ENCODE measurements at places on chromosomes 12 and 14.

DNA sequence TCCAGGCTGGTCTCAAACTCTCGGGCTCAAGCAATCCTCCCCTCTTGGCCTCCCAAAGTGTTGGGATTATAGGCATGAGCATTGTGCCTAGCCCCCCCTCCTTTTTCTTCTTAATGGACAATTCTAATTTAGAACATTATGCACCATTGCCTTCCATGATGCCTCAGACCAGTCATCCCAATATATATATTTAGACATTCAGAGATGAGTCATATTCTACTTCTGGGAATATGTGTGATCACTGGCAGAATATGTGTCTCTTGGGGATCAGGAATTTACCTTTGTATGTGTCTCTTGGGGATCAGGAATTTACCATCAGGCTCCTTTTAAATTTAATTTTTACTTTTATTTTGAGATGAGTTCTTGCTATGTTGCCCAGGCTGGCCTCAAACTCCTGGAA, 7.5 kb upstream of the CCDC177 start:
- DNase-seq, result no peak

GRCh38 chr12:88575361-88575970, 4.8 kb downstream of the KITLG start:
- no peak for DNase-seq

- no peak for DNase-seq
These were observed 537 bp downstream of the NFE2 start for GRCh38 chr12:54300225-54300731.

GRCh38 chr12:56150563-56150962, 1.8 kb upstream of the MYL6B start:
- no peak for DNase-seq

- DNase-seq, result no peak
These were observed 47.3 kb upstream of the NCOR2 start for GRCh38 chr12:124614512-124615292.

GRCh38 chr14:64387232-64387781, 846 bp upstream of the MTHFD1 start:
- no peak for DNase-seq

GRCh38 chr14:20623798-20624197, 17.7 kb downstream of the OR6S1 start:
- no peak for DNase-seq

DNA sequence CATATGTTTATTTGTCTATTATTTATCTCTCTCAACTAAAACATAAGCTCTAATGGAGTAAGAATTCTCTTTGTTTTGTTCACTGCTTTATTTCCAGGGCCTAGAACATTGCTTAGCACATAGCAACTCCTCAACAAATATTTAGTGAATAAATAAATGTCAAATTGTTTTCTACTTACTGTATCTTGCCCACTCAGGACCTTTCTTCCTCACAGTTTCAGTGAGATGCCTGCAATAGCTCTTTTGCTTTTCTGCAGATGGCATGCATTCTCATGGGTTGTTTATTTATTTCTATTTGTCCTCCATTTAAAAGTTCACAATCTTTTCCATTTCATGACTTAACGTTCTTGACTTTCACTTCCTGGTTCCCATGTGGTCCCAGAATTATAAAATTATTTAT, 94.9 kb upstream of the TTC7B start:
- no peak for DNase-seq

GRCh38 chr14:85528897-85529631, 880 bp upstream of the FLRT2 start:
- DNase-seq, result no peak

DNA sequence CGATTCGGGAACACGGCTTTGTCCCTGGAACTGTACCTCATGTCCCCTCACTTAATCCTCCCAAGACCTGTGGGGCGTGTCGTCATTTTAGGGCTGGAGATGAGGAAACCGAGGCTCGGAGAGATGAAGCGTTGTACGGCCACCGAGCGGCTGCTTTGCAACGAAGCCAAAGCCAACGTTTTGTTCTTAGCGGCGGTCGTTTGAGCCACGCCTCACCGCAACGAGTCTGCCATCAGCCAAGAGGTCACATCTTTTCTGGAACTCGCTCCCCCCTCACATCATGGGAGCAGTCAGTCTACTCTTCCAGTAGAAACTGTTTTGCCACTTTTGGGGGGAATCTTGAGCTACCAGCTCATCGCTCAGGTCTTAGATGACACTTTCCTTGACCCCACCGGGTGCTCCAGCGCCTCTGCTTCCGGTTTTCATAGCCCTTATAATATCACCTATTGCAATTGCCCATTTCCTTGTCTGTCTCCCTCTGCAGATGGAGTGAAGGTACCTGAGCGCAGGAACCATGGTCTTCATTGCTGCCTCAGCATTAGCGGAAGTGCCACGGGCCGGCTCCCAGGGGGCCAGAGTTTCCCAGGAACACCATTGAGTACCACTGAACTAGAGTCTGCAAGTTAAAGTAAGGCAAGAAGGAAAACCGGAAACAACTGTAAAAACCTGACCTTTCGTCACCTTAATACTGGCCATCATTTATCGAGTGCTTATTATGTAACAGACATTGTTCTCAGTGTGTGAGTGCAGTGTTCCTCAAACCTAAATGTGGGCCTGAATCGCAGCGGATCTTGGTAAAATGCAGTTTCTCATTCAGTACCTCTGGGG, 19.6 kb downstream of the NINJ2 start:
- no peak for DNase-seq

GRCh38 chr14:65465584-65465983, 53.1 kb downstream of the FUT8 start:
- DNase-seq, result no peak

DNA sequence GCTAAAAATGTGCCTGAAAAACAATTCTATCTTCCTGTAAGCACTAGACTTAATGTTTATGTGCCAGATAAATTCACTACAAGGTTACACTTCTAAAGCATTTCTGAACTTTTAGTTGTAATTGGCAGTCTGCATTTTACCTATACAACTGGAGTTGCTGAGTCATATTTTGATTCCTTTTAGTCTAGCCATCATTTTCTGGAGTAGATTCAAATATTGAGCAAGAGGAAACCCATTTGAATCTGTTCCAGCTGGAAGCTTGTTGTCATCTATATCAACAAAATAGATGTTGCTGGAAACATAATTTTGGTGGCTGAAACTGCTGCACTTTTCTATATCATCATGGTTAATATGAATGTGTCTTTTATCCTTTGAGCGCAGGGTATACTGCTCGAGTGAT, 122.2 kb upstream of the CCDC175 start:
- DNase-seq, result no peak

DNA sequence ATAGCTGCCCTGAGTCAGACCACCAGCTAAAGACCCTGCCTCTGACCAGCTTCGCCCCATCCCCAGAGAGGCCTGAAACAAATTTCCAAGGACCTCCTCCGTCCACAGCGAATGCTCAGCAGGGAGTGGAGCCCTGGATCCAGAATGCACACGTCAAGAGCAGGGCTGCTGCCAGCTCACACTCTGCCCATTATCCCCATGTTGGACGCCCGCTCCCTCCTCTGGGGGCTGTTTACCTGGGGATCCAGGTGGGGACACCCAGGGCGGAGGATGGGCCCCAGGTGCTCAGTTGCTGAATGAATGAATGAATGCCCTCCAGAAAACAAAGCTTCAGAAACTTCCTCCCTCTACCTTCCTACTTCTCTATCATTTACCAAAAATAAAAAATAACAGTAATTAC, 18.1 kb downstream of the BCL11B start:
- no peak for DNase-seq

DNA sequence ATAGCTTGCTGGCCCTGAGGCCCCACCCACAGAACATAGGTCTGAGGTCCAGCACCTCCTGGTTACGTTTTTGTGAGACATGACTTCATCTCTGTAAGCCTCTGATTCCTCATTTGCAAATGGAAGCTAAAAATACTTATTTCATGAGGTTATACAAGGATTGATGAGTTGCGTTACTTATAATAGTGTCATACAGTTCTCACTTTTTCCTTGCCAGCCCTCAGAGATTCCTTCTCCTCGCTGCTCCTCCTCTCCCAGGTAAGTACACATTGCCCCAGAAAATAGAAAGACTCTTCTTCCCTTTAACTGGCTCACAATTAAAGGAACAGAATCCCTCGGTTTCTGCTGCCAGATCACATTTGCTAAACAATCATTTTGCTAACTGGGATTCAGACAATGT, 739.2 kb downstream of the VRK1 start:
- DNase-seq, result no peak

DNA sequence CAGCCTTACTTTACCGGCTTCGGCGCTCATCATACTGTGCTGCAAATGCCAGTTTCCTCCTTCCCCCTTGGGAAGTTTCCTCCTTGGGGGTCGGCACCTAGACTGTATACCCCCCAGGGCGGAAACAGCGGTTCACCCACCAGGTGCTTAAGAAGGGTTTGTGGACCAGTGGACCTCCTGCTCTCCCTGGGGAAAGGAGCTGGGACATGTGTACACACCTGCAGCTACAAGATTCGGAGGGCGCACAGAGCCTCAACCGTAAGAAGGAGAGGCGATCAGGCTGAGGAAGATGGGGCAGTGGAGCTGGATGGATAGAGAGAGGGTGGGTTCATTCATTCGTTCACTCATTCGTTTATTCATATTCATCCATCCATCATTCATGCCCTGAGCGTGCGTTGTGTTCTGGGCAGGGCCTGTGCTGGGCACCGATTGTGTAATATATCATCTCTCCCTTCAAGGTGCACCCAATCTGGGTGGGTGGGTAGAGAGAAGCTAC, 717 bp upstream of the ZNF839 start:
- DNase-seq, result no peak

GRCh38 chr14:67916430-67916829, 96.9 kb downstream of the RAD51B start:
- no peak for DNase-seq

DNA sequence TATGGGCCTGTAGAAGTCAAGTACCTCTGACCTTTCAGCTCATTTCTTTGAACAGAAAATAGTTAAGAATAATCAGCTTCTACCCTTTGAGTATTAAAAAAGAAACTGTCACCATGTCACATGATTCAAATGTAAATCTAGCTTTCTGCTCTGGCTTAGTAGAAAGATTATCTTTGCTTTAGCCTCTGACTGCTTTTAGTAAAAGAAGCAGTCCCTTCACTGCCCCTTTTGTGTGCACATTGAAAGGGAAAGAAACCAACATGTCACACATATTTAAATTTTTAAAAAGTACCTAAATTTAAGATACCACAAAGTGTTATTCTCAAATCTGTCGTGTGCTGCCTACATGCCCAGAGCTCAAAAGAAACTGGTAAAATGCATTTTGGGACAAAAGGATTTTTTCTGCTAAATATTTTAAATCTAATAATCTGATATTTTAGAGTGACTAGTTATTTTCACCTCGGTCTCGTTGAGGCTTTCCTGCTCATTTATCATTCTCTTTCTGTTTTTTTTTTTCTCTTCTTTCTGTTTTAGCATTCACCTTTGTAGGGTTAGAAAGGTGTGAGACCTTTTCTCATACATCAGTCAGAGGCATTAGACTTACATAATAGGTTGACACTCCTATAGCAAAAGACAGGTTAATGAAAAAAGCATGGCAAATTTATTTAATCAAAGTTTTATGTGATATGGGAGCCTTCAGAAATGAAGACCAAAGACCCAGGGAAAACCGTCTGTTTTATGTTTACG, 41.3 kb downstream of the SLC16A7 start:
- no peak for DNase-seq

GRCh38 chr12:53097564-53098353, at the start of gene IGFBP6:
IGFBP6 (plus strand) TSS chr12:53097667; CDS start chr12:53097718, 51 bp downstream.
- peak; percentile 66 for DNase-seq

- no peak for DNase-seq
These were observed 11.4 kb downstream of the PYGL start for GRCh38 chr14:50932592-50933495.

GRCh38 chr12:54053751-54054741, at the start of gene HOXC4:
HOXC4 (plus strand) TSS chr12:54053835; CDS start chr12:54053923, 88 bp downstream.
- no peak for DNase-seq

DNA sequence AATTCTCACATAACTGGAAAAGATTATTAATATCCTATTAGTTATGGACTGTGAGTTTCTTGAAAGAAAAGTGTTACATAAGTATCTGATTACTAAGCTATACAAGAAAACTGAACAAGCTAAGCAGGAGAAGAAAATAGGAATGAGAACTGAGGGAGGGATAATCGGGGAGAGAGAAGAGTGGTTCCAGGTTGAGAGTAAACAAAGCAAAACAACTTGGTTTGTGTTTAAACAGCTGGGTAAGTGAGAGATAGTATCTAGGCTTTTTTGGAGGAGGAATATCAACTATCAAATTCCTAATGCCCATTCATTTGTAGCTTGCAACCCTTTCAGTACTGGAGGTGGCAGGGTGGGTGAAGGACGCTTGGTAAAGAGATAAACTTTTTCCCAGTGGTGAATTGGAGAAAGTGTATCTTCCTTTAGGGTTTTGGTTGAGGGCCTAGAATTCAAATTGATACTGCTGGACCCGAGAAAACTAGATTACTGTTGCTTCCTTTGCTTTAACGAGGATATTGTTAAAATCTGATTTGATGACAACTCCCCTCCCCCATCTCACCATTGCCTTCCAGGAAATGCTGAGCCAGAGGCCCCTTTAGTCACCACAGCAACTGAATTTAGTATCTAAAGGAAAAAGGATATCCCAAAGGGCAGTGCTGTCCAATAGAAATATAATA, 2.0 kb upstream of the SLC2A3 start:
- peak; percentile 58 for DNase-seq

GRCh38 chr14:52175982-52176502, 91.5 kb upstream of the PTGDR start:
- DNase-seq, result no peak

DNA sequence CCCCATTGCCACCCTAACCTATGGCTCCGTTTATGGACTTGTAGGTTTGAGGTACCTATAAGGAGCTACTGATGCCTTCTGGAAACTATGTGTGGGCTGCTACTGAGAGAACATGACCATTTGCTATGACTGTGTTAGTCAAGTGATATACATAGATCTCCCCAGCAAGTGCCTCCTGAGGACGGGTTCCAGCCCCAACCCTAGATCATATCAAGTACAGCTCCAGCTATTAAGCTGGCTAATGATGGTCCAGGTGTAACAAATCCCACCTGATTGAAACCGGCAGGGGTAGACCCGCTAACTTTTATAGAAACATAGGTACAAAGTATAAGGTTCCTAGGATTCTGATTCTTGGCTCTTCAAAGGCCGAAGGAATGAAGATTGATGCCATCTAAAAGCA, 23.7 kb downstream of the NINJ2 start:
- peak; percentile 40 for DNase-seq

GRCh38 chr12:47964106-47964728, 821 bp downstream of the TMEM106C start:
- DNase-seq, result peak; percentile 7

- no peak for DNase-seq
These were observed 35.0 kb upstream of the PLEK2 start for GRCh38 chr14:67447033-67447381.

GRCh38 chr12:46553266-46553665, 180.7 kb upstream of the SLC38A2 start:
- no peak for DNase-seq

- no peak for DNase-seq
These were observed 1.5 kb upstream of the POU6F1 start for GRCh38 chr12:51219322-51219721.

All from T-helper 2 cell treated with Interferon-gamma antibody and Interleukin-4, amounts not matched to agents 5 μg/mL and 100 μg/mL, for 36 hours (primary cell).